ENCODE measurements at places on chromosomes 1 and 21.
A peak's percentile ranks its signal among the peaks of the same experiment; 100 is the strongest.

DNA sequence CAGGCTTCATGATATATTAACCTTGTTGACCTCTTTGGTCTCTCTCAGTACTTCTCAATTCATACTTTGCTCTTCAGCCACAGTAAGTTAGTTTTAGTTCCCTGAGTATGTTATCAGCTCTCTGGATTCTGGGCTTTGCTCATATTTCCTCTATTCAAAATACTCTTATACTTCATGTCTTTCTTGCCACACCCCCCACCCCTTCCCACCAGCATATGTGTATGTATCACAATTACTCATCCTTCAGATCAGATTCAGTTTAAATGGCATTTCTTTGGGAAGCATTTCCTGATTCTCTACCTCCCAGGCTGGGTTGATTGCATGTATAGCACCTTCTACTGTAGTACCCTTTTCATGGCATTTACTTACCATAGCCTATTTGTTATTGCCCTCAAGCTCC, 28.3 kb downstream of the SLC30A7 start:
- DNase-seq: peak; percentile 37

- peak; percentile 29 for DNase-seq
Measured at GRCh38 chr1:207959141-207959825, 48.4 kb upstream of the CD34 start.

DNA sequence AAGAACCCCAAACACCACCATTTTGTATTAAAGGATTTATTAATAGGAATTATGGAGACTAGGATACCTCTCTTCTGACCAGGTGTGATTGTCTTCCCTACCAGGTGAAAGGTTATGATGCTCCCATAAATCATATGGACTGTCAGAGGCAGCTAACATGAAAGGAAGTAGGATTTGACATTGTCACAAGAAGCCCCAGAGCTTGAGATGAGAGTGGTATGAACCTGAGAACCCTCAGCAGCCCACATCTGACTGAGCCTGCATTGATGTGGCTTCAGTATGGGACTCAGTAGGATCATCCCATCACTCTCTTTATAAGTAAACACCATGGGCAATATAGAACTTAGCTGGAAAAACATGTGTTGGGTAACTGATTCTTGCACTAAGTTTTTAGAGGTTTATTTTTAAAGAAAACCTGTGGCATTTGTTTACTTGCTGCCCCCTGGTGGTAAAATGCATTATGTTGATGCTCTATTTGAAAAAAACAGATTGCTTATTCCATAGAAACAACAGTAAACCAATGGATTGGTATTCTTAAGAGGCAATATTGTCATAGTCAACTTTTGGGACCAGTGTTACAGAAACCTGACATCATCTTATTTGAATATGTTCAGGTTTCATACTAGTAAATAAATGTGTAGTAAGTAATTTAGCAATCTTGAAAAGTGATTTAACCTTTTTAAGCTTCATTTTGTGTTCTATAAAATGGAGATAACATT, 16.6 kb upstream of the CACYBP start:
- DNase-seq: no peak

DNA sequence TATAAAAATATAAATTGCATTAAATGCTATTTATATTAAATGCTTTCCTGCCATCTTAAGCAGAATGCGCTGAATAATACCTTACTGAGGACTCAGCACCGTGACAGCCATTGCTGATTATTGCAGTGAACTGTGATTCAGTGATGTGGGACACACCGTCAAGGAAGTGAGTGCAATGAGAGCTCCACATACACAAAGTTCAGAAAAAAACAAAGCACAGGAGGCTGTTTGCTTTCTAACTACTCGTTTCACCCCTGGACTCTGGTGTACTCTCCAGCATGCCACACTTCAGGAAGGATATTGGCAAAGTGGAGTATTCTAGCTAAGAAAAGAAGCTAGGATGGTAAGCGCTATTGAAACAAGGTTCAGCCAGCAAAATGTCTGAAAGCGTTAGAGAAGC, 57.4 kb upstream of the CXADR start:
- DNase-seq: no peak

GRCh38 chr1:78587211-78587610, 33.0 kb upstream of the IFI44L start:
- no peak for DNase-seq

DNA sequence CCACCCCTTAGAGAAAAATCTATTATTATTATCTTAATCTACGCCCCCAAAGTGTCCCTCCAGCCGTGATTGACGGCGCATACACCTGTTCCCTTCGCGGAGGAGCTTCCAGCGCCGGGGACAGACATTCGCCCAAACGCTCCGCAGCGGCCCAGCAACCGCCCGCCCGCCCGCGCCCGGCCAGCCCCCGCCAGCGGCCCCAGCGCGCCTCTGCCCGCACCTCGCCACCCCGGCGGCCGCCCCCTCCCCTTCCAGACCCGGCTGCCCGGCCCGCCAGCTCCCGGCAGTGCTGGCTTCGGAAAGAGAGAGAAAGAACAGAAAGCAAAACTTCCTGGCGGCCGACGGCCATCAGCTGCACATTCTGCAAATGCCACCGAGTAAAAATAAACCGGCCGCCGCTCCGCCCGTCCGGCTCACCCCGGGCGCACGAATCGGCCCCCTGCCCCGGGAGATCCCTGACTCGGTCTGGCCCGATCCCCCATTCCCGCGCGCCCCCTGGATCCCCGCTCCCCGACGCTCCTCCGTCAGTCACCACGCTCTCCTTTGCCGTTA, 1.6 kb downstream of the CASZ1 start:
- no peak for DNase-seq

- DNase-seq: no peak
Measured at GRCh38 chr1:19079541-19080472, 123.3 kb upstream of the IFFO2 start.

DNA sequence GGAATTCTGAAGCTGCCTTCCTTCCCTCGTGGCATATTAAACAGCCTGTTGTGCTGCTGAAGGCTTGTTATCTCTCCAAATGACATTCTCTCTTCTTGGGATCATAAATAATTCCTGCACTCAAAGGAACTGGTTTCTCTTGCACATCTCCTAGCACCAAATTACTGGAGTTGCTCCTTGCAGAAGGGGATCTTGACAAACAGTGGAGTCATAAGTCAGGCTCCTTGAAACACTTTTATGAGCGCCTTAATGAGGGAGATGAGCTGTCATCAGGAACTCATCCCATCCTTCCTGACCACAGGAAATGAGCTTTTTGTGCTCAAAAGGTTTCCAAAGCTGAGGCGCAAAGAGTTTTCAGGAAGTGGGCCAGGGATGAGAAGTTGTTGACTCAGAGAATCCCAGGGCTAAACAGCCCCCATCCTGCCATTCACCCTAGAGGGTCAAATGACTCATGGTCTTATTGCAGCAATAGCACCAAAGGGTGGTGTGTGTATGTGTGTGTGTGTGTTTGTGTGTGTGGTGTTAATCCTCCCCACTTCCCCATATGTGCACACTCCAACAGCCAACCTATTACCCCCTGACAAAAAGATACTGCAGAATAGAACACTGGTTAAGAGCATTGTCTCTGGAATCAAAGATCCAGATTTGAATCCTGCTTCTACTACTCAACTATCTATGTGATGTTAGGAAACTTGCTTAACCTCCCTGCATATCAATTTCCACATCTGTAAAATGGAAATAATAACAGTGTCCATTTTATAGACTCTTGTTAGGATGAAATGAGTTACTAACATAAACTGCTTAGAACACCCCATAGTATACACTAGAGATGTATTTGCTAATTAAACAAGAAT, 2.8 kb upstream of the PHC2 start:
- no peak for DNase-seq

DNA sequence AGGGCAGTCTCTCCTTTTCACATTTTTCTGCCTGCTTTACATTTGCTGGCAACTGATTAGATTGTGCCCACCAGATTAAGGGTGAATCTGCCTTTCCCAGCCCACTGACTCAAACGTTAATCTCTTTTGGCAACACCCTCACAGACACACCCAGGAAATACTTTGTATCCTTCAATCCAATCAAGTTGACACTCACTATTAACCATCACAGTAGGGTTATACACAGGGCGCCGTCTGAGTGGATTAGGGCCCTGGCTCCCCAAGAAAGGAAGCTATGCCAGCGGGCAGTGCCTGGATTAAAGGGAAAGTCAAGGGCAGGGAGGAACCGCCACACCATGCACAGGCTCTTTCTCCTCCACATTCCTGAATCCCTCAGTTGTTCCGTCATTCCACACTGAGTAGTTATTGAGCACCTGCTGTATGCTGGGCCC, 56.2 kb downstream of the EVA1C start:
- DNase-seq: no peak

- no peak for DNase-seq
Measured at GRCh38 chr1:10665226-10665625, 131.2 kb downstream of the CASZ1 start.

DNA sequence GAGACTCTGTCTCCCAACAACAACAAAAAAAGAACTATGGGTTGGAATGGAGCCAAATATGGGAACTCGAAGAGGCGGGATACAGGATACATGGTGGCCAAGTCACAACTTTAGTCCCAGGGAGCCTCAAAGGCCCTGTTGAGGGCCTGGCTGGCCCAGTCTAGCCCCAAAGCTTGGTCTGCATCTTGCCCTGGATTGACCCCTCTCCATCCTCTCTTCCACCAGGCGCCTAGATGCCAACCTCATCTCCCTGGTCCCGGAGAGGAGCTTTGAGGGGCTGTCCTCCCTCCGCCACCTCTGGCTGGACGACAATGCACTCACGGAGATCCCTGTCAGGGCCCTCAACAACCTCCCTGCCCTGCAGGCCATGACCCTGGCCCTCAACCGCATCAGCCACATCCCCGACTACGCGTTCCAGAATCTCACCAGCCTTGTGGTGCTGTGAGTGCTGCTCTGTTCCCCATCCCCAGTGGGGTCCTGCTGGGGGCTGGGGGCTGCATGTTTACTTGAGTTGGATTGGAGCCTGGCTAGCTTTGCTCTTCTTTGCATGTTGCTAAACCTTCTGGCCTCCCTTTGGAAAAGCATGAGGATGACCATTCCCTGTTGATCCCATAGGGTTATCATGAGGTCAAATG, 65.5 kb downstream of the UBE2T start:
- DNase-seq: no peak

DNA sequence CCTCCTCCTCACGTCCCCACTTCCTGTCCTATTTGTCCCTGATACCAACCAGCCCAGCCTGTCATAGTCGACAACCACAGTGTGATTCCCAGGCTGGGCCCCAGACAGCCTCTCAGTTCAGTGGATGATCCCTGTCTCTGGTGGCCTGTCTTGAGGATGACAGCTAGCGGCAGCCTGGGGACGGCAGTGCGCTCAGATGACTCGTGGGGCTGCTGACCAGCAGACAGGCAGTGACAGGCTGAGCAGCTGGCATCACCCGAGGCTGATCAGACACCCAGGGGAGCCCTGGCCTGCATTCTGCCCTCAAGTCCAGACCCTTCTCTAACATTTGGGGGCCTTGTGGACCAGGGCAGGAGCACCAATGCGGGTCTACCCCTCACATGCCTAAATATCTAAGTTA, 21.0 kb downstream of the NKAIN1 start:
- no peak for DNase-seq

GRCh38 chr1:218743861-218744505, 398.8 kb downstream of the TGFB2 start:
- DNase-seq: no peak

DNA sequence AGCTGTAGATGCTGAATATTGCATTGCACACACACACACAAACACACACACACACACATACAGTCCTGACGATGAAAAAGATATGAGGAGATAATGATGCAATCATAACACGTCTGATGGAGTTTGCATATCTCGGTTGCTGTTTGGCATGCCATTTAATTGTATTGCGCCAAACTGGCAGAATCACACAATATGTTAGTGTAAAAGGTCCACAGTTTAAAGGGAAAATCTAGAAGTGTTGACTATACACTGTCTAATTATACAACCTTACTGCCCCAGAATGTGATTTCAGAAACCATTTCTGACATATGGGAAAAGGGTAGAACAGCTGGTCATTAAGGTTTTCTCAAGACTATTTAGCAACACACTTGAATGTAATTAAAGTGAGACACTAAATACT, 123.7 kb upstream of the PROX1 start:
- DNase-seq: no peak

DNA sequence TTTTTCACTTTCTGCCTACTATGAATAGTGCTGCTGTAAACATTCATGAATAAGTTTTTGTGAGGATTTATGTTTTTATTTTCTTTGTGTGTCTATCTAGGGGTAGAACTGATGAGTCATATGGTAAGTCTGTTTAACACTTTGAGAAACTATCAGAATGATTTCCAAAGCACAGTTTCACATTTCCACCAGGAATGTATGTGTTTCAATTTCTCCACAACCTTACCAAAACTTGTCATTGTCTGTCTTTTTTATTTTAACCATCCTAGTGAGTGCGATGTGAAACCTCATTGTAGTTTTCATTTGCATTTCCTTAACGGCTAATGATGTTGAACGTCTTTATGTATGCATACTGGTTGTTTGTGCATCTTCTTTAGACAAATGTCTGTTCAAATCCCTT, 23.5 kb downstream of the RNASEL start:
- DNase-seq: no peak

DNA sequence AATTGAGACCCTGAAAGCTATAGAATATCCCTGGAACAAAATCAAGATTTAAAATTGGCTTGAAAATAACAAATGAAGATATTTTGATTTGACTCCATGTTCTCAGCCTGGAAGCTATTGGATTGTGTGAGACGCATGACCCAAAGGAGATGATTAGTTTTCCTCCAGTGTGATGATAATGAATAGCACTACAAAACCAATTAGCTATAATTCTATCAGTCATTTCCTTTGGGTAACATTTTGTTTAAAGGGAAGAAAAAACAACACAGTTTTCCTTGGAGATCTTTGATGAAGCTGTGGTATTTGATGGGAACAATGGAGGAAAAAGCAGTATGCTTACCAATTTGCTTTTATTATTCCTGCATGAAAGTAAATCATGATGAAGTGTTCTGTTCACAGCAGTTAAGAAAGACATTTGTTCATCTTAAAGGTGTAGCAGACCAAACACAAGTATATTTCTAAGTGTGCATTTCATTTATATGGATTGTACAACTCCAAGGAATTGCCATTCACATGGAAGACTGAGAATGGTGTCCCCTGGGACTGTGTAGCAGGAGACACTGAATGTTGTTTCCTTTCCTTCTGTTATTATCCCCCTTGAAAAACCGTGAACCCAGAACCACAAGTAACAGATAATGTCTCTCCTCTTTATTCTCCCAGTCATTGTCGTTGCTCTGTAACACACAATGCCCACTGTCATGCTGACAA, 111.4 kb downstream of the CACHD1 start:
- DNase-seq: no peak

- DNase-seq: no peak
Measured at GRCh38 chr1:41646186-41646585, 161.7 kb upstream of the EDN2 start.
